Diencephalon (tissue), 1 donor: ENCODE measurements at places on chromosomes 2 and 18. TPM values are rescaled to one million over a fixed set of nuclear protein-coding genes. Genes with fewer than 3 reads are reported as not detected.

Gene KCNG2
- total RNA-seq = 0.69 TPM

Gene RAMP1
- total RNA-seq = 29.3 TPM

Gene MYOM1
- total RNA-seq = 10.4 TPM

Gene TEKT4
- 2.5 TPM for total RNA-seq

Gene TAF1B
- 45.2 TPM for total RNA-seq
